ENCODE measurements at places on chromosomes 5 and 9.

GRCh38 chr5:149135536-149136201 lies 5.6 kb upstream of the ABLIM3 start:
- ATAC-seq = peak; percentile 49

GRCh38 chr5:139575751-139576150 lies 14.6 kb downstream of the UBE2D2 start:
- no peak for ATAC-seq

GRCh38 chr9:114729706-114730105 lies 47.7 kb upstream of the TEX48 start:
- no peak for ATAC-seq

DNA sequence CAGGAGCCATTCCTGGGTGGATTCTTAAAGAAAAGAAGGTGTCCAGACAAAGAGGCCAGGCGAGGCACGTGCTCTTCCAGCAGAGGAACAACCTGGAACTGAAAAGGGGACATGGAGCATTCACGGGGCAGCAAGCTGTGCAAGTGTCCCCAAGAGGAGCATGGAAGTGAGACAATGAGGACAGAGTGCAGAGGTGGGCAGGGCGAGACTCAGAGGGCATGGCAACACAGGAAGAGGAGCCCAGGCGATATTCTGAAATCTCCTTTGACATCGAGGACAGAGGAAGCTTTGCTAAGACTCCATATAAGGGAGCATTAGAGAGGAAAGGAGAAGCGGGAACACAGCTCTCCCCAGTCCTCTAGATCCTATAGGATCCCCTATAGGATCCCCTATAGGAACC lies 29.4 kb upstream of the SPATA31E1 start:
- ATAC-seq = no peak

GRCh38 chr9:38106488-38106887 lies 37.5 kb upstream of the SHB start:
- no peak for ATAC-seq

- ATAC-seq = peak; percentile 49
These were observed 15.1 kb downstream of the HNRNPK start for GRCh38 chr9:83964973-83965349.

- no peak for ATAC-seq
These were observed 14.1 kb downstream of the SH3TC2 start for GRCh38 chr5:149048811-149049210.

DNA sequence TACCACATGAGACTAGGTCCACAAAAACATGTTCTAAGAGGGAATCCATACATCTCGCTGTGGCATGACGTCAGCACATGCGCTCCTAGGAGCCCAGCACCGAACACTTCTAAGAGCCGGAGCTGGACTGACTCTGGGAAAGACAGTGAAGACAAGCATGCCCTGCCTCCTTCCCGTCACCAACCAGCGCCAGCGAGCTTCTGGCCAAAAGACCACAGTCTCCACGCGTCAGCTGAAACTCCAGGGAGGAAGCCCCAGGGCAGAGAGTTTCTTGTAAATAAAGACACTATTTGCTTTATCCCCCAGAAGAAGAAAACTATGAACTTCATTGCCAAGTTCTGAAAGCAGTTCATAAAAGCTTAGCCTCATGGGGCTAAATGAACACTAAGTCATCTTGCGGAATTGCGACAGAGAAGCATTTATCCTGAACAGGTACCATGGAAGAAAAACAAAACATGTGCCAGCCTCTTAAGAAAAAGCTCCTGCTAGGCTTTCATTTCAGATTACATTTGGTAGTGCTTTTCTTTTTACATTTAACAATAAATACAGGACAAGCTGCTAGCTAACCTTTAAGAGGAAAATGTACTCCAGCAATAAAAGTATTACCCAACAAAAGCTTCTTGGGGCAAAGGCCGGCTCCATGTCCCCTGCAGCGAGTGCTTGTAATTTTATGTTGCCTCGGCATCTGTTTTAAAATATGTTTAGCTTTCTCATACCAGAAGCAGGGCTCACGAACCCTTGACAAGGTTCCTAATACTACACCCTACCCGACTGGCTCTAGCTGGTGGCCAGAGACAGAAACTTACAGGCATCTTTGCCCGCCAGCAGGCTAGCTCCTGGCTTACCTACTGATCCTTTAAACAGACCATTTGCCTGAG lies 96.5 kb downstream of the PRRT1B start:
- ATAC-seq = no peak

- no peak for ATAC-seq
These were observed 12.5 kb downstream of the PAIP2 start for GRCh38 chr5:139354186-139354585.

DNA sequence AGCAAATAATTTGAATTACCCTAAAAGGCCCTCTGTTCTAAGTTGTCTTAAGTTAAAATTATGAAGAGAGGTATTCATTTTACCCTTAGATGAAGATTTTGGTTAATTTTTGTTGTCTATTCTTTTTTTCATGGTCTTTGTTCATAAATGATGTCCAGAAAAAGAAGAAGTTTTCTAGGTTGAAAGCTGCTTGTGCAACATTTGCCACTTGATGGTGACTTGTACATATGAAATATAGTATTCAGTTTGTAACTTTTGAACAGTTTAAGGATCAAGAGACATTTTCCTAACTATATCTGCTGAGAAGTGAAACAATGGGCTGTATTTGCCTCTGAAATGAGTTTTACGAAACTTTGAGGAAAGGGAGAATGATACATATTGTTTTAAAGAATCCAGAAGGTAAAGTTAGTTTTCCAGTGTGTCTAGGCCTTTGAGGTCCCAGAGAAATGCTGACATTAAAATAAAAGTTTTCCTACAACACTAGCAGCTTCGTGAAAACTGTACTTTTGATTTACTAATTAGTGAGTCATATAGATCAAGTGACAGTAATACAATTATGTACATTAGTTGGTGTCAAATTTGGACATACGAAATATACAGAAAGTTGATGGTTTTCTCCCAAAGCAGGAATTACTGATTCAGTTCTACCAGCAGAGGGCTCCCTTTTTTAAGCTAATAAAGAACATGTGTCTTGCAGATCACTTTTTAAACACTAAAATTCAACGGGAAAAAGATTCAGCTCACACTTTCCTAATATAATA lies 70.5 kb downstream of the PIK3R1 start:
- ATAC-seq = peak; percentile 17

- no peak for ATAC-seq
These were observed 330.0 kb downstream of the RASEF start for GRCh38 chr9:82732928-82733327.

DNA sequence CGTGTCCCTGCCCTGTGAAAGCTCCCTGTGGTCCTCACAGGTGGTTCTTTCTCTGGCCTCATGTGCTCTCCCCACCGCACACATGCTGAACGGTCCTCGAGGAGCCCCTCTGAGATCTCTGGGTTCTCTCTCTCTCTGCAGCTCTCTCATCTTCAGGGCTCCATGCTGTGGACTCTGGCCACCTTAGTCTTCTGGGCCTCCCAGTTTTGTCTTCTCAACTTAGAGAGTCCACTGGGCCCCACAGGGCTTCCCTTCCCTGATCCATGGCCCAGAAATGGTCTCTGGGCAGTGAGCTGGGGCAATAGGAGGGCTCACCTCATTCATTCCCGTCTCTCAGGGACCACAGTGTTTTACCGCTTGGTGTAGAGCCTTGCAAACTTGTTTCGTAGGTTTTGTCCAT lies 26.4 kb downstream of the FGD3 start:
- no peak for ATAC-seq

DNA sequence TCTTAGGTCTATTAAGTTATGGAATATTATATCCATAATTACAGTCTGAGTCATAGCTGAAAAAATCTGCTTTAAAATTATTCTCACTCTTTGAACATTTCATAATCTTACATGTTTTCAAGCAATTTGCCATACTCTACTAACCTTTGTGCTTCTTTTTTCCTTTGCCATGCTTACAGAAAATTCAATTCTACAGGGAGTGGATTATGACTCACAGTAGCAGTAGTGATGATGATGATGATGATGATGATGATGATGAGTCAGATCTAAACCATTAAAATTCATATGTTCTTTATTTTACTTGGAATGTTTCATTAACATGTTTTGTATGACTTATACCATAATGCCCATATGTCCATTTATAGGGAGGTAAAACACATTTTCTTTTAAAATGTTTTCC lies 207.1 kb downstream of the VPS13A start:
- no peak for ATAC-seq

GRCh38 chr9:69149321-69149807 lies 24.7 kb upstream of the TJP2 start:
- peak; percentile 59 for ATAC-seq

DNA sequence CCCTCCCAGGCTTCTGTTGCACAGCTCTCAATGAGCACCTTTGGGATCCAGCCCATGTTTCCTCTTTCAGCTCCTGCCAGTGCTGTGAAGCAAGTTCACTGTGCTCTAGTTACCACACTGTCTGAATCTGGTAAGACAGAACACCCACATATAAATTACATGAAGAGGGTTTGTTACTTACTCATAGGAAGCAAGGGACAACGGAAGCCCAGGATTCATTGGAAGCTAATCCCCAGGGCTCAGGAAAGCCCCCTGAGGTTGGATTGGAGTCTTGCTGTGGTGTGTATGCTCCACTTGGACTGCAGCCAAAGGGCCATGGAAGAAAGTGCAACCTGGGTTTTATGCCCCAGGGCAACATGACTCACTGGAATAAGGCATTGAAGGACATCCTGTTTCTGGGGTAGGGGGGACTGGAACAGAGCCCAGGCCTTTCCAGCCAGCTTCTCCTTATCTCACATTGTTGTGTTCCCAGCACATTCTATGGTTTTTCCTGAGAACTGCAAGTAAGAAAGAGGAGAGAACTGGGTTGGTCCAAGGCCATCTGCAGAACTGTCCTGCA lies 15.6 kb upstream of the CLK4 start:
- ATAC-seq = no peak

DNA sequence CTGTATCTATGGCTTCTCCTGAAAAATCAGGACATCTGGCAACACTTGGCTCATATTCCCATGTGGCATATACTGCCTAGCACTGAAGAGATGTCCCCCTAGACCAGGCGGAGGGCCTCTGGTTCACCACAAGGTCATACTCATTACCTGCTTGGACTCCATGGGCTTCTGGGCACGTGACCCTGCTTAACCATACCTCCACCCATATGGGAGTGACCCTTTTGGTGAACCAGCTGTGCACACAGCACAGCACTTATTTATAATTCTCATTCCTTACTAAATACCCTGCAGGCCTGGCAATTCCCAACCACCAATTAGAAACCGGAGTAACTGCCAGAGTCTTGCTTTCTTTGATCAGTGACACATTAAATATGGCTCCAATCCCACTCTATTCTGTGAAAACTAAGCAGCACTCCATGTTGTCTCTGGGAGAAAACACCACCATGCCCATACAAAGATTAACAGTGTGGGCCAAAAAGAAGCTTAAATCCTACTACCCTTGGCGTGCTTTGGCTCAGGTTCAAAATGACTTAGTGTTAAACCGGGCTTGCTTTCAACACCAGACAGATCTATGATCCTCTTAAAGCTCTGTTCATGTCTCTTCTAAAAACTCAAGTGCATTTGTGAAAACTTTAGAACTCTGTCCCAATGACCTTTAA lies 57.7 kb downstream of the MTMR12 start:
- no peak for ATAC-seq

GRCh38 chr5:15993334-15993733 lies 186.3 kb downstream of the MARCHF11 start:
- peak; percentile 61 for ATAC-seq

DNA sequence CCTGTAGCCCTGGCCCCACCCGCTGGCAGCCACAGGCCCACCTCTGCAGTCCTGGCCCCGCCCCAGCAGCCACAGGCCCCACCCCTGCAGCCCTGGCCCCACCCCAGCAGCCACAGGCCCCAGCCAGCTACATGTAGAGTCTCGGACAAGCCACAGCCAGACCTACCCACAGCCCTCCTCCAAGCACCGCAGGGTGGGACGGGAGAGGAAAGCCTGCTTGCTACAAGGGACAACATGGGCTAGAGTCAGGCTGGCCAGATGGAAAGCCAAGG lies 49.5 kb upstream of the SARDH start:
- peak; percentile 60 for ATAC-seq

DNA sequence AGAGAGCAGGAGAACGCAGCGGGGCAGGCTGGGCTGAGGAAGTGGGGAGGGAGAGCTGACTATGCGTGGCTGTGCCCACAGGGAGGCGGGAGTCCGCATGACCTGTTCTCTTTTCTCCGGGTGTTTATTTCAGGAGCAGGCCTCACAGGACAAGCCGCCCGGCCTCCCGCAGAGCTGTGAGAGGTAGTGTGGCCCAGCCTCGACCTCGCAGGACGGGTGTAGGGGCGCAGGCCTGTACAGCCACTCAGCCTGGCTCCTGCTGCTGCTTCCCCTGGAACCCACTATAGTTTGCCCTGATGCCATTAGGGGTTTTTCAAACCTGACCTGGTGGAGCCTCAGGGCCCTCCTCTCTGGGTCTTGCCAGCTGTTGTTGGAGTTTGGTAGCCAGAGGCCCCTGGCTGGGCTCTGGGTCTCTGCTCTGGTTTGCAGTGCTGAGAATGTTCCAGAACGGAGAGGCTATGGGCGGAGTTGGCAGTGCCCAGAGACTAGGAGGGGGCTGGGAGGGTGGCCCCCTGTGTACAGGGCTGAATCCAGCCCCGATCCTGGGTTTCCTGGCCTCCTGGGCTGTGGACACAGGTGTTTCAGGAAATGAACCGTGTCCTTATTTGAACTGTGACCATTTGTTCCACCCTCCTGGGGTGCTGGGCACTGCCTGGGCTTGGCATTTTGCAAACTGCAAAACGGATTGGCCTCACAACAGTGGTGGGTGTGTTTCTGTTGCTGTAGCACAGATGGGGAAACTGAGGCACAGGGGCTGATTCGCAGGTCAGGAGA lies 78.8 kb downstream of the WNK2 start:
- no peak for ATAC-seq

- ATAC-seq = no peak
These were observed 13.9 kb upstream of the UBLCP1 start for GRCh38 chr5:159249158-159249557.

DNA sequence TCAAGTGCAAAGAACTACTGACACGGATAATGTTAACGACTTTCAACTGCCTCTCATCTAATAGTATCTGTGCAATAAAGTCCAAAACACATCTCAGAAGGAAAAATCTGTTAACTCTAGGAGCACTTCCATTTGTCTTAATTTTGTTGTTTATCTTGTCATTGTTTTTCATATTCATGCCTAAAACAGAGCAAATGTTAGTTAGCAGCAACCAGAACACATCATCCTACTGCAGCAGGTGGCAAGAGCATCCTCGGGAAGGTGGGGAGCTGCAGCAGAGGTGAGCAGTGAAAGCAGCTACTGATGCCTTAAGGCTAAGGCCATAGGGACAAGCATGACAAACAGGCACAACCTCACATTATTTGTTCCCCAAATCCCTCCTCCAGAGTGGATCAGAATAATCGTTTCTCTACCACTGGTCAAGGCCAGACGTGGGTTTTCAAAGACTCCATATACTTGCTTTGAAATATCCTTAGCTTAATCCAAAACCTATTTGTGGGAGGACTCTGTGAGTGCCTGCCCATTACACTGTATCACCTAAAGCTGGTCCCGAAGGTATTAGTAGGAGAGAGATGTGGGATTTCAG lies 1.0 kb downstream of the HMGCS1 start:
- no peak for ATAC-seq

DNA sequence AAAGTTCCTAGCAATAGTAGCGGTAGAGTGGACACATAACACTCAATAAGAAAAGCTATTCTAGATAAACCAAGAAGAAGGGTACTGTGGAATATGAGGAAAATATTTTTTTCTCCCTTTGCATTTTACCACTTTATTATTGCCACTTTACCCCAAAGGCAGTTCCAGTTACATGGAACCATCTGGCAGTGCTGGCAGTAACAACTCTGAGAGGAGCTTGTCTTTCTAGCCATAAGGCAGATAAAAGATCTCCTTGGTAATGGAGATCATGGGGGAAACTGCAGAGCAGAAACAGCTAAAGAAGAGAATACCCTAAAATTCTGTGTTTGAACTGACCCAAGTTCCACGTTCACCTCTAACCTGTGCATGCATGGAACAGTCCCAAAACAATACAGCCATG lies 38.5 kb downstream of the UBTD2 start:
- ATAC-seq = no peak
